Activated T-cell treated with anti-CD3 and anti-CD28 coated beads, Interleukin-2, amount 50 U/mL, for 72 hours (primary cell): ENCODE measurements at places on chromosomes 2 and 18. TPM values are rescaled to one million over a fixed set of nuclear protein-coding genes. Genes with fewer than 3 reads are reported as not detected.

DNA sequence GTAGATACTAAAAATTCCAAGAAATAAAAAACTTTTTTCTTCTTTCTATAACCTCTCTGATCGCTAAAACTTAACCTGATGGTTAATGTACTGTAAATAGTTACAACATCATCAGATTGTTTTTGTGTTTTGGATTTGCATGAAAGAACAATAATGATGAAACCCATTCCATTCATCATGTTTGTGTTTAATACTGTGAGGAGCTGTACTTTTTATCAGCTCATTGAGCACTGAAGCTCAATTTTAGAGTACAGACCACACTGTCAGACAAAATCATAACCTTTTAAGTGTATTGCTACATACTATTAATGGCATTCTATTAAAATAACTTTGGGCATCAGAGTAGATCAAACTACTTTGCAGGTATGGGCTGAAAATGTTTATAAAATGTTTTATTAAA is 14.8 kb upstream of the BBS5 start:
- H3K27me3 ChIP-seq, result no peaks in the 10 kb centered on the region
- no peaks in the 10 kb centered on the region for H3K4me1 ChIP-seq
- H3K36me3 ChIP-seq, result no peaks in the 10 kb centered on the region
- H3K27ac ChIP-seq, result no peak overlapping the region
- H3K4me3 ChIP-seq, result no peak overlapping the region
- no peak for DNase-seq

DNA sequence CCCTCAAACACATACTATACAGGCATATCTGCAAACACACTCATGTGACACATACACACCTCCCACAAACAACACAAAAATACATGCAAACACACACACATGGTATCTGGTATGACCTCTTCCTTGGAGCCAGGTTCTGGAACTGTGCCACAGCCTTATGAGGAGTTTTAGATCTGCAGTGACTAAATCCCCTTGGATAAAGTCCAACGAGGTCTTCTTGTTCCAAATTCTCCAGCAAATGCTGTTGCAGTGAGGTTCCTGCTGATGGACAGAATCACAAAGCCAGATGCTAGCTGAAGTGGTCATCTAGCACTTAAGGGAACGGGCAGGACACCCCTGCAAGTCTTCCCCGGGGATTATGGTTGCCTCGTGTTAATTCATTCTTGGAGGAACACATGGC is 54.5 kb upstream of the DAPL1 start:
- H3K4me1 ChIP-seq, result no peaks in the 10 kb centered on the region
- peaks cover 16% of the 10 kb centered on the region for H3K27me3 ChIP-seq
- H3K27ac ChIP-seq, result no peak overlapping the region
- H3K36me3 ChIP-seq, result no peaks in the 10 kb centered on the region

DNA sequence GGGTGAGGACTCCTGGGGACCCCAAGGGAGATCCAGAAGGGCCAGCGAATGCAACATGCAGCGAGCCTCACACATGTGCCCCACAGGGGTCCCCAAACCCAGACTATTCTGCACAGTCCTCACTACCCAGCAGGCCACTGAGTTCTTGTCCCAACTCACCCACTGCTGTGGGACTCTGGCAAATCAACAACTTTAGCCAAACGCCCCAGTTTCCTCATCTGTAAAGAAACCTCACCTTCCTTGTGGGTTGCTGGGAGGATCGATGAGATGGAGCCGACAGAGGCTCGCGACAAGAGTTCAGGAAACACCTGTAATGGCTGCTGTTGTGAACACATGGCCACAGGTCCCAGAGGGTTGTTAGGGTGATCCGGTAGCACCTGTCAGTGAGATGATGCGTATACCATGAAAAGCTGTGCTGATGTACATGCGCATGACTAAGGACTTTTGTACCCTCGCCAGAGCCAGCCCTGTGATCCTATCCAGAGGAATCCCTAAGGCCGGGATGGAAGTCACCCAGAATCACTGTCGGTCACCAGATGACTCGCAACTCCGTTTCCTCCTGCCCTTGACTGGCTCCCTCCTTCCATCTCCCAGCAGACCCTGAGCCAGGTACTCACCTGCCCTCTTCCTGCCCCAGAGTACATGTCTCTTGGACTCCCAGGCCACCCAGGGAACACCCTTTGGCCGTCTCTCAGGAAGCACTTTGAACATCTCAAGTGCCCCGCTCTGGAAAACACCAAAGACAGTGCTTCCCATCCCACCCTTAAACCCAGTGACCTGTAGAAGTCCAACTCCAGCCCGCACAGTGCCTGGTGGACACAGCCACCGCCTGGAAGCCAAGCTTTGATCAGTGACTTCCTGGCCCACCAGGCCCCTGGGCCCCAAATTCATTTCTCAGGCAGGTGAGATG is 103.3 kb upstream of the ID2 start:
- peaks cover 63% of the 10 kb centered on the region for H3K4me1 ChIP-seq
- peaks cover 6% of the 10 kb centered on the region for H3K27me3 ChIP-seq
- no peak overlapping the region for H3K27ac ChIP-seq
- H3K36me3 ChIP-seq, result no peaks in the 10 kb centered on the region

DNA sequence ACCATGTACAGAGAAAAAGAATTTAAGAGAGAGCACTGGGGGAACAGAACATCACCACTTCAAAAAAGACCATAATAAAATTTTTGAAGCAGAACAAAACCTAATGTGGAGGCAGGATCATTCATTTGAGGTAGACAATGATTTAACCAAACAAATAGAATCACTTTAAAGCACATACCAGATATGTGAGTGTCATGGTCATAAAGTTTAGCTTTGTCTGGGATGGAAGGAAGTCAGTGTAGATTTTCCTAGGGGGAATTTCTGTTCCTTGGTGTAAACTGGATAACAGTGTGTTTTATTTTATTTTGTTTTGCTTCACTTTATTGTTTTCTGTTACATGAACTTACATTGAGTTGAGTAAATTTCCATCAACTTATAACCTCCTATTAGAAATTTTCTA is 120.8 kb downstream of the CRIM1 start:
- no peak overlapping the region for H3K27ac ChIP-seq
- H3K27me3 ChIP-seq, result no peaks in the 10 kb centered on the region
- H3K36me3 ChIP-seq, result peaks cover 25% of the 10 kb centered on the region
- no peak overlapping the region for H3K4me3 ChIP-seq

The TMEM150A gene
- total RNA-seq, result 4.1 TPM

The ST8SIA3 gene
- total RNA-seq, result not detected

The ERCC3 gene
- 56.3 TPM for total RNA-seq
